ENCODE measurements at places on chromosomes 11 and 22.

GRCh38 chr22:17140826-17141766 is 18.0 kb downstream of the HDHD5 start:
- DNase-seq: no peak

DNA sequence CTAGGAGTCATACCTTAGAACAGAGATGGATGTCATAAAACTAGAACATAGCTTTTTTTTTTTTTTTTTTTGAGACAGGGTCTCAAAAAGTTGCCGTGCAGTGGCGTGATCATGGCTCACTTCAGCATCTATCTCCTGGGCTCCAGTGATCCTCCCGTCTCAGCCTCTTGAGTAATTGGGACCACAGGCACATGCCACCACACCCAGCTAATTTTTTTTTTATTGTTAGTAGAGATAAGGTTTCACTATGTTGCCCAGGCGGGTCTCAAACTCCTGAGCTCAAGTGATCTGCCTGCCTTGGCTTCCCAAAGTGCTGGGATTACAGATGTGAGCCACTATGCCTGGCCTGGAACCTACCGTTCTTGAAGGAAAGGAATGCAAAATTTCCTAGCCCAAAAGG is 8.8 kb upstream of the CEP295 start:
- DNase-seq: no peak

GRCh38 chr11:104001561-104002056 is 34.8 kb upstream of the DDI1 start:
- no peak for DNase-seq

DNA sequence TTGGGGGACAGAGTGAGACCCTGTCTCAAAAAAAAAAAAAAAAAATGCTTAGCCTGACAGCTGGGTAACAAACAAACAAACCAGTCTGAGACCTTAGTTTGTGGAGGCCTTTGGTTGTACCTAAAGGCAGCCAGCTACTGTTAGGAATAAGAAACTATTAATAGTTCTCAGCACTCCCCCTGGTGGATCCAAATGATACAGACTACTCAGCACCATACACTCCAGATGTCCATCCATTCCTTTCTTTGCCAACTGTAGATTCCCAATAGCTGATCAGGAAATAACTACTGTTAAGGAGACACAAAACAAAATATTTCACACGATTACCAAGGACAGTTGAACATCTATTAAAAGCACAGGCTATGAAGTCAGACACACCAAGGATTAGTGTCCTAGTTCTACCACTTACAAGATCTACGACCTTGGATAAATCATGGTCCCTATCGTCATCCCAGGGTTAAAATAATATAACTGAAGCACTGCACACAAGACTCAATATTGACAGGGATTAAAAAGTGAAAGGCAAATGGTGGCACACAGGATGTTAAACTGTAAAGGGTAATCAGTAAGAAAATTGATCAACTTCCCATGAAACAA is 17.2 kb downstream of the CLDN25 start:
- no peak for DNase-seq

GRCh38 chr11:74735365-74735928 is 4.2 kb upstream of the CHRDL2 start:
- DNase-seq: no peak

DNA sequence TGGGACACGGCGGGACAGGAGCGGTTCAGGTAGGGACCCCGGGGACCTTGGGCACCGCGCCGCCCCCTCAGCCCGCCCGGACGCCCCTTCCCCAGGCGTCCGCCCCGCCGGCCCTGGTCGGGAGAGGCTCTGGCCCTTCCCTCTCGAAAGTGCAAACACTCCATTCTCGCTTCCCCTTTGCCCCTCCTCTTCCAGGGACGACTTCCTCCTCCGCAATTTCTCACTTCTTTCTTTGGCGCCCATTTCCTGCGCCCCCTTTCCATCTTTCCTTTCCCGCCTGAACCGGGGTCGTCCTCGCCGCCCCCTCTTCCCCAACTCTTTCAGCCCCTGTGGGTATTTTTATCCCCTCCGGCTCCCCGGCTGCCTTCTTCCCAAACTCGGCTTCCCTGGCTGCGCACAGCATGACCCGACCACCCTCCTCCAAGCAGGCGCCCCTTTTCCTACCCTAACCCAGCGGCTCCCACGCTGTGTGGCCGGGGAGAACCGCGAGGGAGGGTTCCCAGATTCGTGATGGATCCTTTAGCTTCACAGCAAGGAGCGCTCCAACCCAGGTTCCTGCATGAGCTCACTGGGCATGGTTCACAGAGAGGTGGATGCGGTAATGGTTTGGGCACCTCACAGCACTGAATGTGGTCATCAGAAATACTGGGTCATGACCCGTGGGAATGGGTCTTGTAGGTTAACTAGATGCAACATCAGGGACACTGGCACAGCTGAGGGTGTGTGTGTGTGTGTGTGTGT is 689 bp downstream of the RAB39A start:
- DNase-seq: peak; percentile 5

DNA sequence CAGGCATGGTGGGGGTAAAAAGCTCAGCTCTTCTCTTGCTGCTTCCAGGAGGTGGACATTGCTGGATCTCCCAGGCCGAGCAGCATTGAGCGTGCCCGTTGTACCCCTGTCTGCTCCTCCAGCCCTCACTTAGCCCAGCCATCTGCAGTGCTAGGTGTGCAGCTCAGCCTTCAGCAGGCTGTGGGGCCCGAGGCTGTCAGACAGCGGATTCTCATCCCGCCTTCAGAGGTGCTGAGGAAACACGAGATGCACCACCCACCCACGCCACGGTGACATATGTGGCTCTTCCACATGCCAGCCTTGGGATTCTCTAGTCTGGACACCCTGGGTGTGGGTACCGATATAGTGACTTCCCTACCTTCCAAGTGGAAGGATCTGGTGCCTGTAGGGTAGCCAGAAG is 48.9 kb upstream of the NECTIN1 start:
- DNase-seq: no peak

DNA sequence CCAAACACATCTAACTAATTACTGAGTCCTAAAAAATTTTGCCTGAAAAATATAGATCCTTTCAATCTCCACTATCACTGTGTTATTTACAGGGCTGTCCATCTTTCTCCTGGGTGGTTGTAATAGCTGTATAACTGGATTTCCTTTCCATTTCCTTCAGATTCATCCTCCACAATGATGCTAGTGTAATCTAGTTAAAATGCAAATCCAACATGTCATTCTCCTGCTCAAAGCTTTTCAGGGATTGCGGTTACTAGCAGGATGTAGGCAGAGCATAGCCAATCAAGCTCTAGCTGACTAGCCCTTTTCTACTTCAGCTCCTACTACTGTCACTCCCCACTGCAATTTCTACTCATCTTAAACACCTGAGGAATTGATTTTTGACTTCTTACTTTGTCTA is 283.0 kb downstream of the RAB38 start:
- no peak for DNase-seq

DNA sequence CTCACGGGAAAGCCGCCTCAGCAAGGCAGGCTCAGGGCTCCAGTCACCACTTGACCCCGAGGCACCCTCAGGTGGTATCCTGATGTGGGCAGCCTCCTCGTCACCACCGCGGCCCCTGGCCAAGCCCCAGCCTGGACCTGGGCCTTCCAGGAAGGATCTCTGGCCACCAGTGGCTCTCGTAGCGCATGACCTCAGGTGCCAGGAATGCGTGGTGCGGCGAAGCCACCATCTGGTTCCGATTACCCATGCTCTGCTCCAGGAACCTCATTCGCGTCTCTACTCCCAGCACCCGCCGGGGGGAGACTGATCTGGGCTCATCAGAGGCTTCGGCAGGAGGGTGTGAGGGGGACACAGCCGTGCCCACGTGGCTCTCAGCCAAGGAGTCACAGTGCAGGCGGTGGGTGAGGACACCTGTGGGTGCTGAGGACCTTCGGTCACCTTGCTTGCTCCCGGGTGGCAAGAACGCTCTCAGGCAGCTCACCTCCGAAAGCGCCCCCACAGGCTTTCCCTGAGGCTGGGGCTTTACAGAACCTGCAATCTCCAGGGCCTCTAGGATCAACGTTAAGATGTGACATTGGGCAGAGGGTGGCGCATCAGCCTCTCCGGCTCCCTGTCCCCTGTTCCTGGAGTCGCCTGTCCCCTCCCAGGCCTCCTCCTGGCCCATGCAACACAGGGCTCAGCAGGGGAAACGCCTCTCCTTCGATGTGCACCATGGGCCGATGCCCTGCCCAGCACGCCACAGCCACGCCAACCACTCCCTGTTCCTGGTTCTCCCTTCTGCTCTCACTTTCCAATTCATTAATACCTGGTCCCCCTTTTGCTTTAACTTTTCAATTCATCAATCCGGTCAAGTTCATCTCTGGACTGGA is 39.0 kb downstream of the TBX1 start:
- no peak for DNase-seq

DNA sequence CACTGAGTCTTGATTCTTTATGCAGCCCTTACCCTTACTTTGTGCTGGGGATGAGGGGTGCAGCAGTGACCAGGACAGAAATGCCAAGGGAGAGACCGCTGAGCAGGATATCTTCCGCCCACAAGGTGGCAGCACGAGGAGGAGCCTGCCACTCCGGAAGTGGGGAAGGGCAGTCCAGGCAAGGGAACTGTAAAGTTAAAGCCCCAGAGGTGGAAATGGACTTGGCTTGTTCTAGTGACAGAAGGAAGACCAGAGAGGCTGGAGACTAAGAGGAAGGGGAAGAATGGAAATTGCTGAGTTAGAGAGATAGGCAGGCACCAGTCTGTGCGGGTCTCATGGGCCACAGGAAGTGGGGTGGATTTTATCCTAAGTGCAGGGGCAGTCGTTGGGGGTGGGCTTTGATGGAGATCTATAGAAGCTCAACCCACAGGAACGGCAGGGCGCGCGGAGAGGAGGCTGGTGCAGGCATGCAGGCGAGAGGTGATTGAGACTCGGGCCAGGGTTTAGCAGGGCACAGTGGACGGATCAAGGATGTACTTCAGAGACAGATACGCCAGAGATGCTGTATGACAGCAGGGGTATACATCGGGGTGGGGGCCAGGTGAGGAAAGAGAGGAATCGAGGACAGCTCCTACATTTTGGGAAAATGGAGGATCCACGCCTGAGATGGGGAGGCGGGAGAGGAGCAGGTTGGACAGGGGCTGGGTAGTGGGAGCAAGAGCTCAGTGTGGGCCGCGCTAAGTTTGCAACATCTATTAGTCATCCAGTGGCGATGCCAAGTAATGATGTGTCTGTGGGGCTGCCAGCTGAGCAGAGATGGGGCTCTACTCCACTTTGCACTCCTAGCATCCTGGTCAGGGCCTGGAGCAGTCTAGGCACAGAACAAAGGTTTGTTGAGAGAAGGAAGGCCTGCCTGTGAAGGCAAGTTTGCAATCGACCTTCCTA is 3.3 kb upstream of the GRK2 start:
- peak; percentile 86 for DNase-seq

GRCh38 chr11:114819028-114819427 is 140.7 kb downstream of the NXPE2 start:
- no peak for DNase-seq

GRCh38 chr11:469684-470560 is 19.8 kb downstream of the PTDSS2 start:
- no peak for DNase-seq

GRCh38 chr11:34909415-34909814 is 6.8 kb downstream of the APIP start:
- no peak for DNase-seq

DNA sequence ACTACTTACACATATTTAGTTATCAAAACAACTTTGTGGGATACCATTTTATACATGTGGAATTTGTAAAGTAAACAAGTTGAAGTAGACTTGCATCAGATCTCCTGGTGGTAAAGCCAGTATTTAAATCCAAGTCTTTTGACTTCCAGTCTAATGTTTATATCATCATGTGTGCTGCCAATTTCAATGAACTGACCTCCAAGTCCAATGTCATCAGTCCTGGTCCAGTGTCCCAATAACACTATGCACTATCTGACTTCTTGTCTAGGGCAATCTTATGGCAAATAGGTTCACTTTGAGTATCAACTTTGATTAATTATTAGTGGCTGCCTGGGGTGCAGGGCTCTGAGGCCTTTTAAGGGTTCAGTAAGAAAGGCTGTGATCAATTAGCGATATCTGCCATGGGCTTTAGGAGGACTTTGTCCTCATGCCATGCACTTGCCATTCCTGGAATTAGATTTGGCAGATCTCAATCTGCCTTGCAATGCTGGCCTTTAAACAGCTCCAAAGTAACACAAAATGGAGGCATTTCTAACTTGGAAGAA is 9.6 kb upstream of the PTS start:
- DNase-seq: no peak

- no peak for DNase-seq
Observed at GRCh38 chr22:47106806-47107205, 344.4 kb downstream of the TBC1D22A start.

DNA sequence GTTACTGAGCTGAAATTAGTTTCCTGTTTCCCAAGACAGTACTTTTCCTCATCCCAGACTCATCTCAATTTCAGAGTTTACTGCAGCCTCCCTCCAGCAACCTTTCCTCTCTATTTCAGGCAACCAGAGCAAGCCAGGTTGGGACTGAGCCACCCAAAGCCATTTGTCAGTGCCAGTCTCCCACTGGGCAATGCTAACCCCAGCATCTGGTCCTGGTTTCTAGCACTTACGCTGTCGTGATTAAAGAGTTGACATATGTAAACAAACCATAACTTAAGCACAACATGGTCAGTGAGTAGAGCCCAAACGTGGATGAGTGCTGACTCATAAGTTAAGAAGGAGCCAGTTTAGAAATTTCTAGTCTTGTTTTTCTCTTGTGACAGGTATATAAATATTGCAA is 119.6 kb upstream of the BLID start:
- DNase-seq: no peak

DNA sequence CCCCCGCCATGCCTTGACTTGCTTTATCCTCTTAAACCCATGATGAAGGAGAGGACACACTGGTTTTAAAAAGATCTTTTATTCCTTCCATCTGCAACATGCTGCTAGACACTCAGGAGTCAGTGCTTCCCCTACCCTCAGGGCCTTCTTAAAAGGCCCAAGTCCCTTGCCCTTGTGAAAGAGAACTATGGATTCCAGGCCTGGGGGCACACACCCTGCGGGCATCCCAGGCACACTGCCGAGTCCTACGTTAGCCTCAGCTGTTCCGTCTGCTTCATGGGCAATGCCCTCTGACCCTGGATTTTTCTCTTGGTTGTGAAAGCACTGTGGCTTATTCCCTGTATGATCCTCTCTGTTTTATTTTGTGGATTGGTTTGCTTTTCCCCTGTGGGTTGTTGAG is 35.1 kb upstream of the RAB1B start:
- no peak for DNase-seq

DNA sequence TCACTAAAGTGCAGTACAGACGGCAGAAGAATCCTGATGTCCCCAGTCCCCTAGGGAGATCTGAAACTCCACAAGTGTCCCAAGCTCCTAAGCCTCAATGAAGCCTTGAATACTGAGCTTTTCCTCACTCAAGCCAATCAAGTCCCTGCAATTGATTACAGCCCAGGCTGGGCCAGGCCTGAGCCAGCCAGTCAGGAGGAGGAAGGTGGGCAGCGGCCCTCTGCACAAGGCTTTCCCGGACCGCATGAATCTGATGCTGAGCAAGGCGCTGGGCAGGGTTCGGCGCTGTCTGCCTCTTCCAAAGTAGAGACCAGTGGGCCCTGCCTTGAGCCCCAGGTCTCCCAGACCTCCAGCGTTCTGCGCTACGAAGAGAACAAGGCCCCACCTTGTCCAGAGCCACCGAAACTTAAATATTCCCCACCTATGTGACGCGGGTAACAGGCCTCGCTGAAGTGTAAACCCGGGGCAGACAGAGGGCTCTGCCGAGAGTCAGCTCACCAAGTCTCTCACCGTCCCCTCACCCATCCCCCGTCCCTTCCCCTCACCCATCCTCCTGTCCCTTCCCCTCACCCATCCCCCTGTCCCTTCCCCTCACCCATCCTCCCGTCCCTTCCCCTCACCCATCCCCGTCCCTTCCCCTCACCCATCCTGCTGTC is 63.2 kb downstream of the SCUBE1 start:
- DNase-seq: no peak

GRCh38 chr11:66595245-66595904 is 2.4 kb downstream of the CCS start:
- DNase-seq: no peak

- peak; percentile 43 for DNase-seq
Observed at GRCh38 chr11:45964911-45965389, 42.5 kb downstream of the LARGE2 start.

Data from activated naive CD8-positive, alpha-beta T cell treated with anti-CD3 and anti-CD28 coated beads, Interleukin-2, amount 50 U/mL, for 24 hours (primary cell).